ENCODE measurements at places on chromosomes 7 and 10.

- H3K27me3 ChIP-seq, result no peaks in the 10 kb centered on the region
- H3K4me3 ChIP-seq, result no peak overlapping the region
- no peak overlapping the region for H3K27ac ChIP-seq
- peaks cover 83% of the 10 kb centered on the region for H3K36me3 ChIP-seq
Observed at GRCh38 chr7:127995881-127996215, 35.4 kb downstream of the LRRC4 start.

GRCh38 chr10:76553263-76554032 lies 1084.2 kb downstream of the KCNMA1 start:
- no peaks in the 10 kb centered on the region for H3K27me3 ChIP-seq
- H3K27ac ChIP-seq, result no peak overlapping the region
- no peaks in the 10 kb centered on the region for H3K4me1 ChIP-seq
- H3K36me3 ChIP-seq, result no peaks in the 10 kb centered on the region
- H3K4me3 ChIP-seq, result no peak overlapping the region

GRCh38 chr10:113158183-113158582 lies 208.1 kb downstream of the TCF7L2 start:
- no peaks in the 10 kb centered on the region for H3K4me1 ChIP-seq
- H3K36me3 ChIP-seq, result no peaks in the 10 kb centered on the region
- no peak overlapping the region for H3K27ac ChIP-seq
- DNase-seq, result peak; percentile 13
- H3K4me3 ChIP-seq, result no peak overlapping the region

DNA sequence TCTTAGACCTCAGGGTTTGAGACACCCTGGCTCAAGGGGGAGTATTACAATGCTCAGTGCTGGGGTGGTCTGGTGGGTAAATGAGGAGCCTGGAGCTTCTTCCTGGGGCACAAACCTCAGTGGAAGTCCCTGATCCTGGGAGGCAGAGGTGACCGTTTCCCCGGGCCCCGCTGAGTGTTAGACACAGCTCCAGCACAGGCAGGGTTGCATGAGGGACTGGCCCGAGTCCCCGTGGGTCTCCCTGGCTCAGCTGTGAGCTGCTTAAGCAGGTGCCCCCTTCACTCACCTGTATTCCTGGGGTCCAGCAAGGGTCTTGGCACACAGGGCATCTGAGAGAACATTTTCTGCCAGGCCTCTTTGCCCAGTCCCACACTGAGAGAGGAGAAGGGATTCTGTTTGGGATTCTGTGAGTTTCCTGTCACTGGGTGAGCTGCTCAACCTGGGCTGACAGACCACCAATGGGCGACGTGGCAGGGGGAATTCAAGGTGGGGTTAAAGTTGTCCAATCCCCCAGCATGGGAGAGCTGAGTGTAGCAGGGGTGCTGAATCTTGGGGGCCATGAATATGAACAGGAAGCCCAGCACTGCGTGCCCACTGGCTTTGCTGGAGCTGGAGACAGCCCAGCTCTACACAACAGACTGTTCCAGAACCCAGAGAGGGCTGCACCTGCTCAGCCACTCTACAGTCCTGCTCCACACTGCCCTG lies 29.9 kb downstream of the DDIT4 start:
- peaks cover 26% of the 10 kb centered on the region for H3K4me1 ChIP-seq
- no peaks in the 10 kb centered on the region for H3K27me3 ChIP-seq

- no peak overlapping the region for H3K4me3 ChIP-seq
- no peaks in the 10 kb centered on the region for H3K36me3 ChIP-seq
- peaks cover 34% of the 10 kb centered on the region for H3K27me3 ChIP-seq
- H3K4me1 ChIP-seq, result no peaks in the 10 kb centered on the region
Observed at GRCh38 chr7:132750096-132750495, 173.8 kb upstream of the PLXNA4 start.

GRCh38 chr10:96998329-96998888 lies 166.3 kb downstream of the LCOR start:
- H3K27me3 ChIP-seq, result no peaks in the 10 kb centered on the region
- peak; percentile 33 for DNase-seq
- H3K36me3 ChIP-seq, result no peaks in the 10 kb centered on the region
- H3K27ac ChIP-seq, result no peak overlapping the region

DNA sequence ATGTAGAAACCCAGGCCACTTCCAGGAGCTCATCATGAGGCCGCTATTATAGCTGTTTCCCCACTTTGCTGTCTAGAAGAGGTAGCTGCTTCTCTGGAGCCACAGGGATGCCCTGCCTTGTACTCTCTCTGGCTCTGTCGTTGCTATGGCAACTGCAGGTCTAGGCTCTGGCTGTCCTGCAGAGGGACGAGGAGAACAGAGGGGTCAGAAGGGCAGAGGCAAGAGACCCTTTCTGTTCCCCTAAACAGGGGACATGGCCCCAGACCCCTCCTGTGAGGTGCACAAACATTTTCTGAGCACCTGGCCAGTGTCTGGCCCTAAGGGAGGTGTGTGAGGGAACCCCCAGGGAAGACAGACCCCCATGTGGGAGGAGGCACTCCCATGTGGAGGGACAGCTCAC lies 31.4 kb downstream of the ITPRIP start:
- no peak overlapping the region for H3K4me3 ChIP-seq
- no peaks in the 10 kb centered on the region for H3K4me1 ChIP-seq
- no peak for DNase-seq
- no peak overlapping the region for H3K27ac ChIP-seq

DNA sequence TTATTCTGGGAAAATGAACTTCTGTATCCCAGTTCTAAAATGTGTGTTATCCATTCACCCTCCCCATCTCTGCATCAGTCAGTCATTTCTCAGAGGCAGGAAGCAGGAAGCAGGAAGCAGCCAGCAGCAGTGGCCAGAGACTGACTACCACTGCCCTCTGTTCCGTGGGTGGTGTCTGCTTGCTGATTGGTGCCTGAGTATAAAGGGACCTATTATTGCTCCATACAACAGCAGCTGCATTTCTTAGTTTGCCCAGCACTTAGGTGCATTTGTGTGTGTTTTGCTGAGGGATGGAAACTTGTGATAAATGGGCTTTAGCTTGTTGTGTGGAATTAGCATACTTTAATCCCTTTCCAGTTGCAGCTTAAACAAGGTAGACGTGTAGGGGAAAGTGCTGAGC lies 582.2 kb downstream of the SORCS1 start:
- H3K27me3 ChIP-seq, result no peaks in the 10 kb centered on the region
- no peak overlapping the region for H3K4me3 ChIP-seq
- no peaks in the 10 kb centered on the region for H3K4me1 ChIP-seq
- no peak overlapping the region for H3K27ac ChIP-seq
- H3K36me3 ChIP-seq, result no peaks in the 10 kb centered on the region

DNA sequence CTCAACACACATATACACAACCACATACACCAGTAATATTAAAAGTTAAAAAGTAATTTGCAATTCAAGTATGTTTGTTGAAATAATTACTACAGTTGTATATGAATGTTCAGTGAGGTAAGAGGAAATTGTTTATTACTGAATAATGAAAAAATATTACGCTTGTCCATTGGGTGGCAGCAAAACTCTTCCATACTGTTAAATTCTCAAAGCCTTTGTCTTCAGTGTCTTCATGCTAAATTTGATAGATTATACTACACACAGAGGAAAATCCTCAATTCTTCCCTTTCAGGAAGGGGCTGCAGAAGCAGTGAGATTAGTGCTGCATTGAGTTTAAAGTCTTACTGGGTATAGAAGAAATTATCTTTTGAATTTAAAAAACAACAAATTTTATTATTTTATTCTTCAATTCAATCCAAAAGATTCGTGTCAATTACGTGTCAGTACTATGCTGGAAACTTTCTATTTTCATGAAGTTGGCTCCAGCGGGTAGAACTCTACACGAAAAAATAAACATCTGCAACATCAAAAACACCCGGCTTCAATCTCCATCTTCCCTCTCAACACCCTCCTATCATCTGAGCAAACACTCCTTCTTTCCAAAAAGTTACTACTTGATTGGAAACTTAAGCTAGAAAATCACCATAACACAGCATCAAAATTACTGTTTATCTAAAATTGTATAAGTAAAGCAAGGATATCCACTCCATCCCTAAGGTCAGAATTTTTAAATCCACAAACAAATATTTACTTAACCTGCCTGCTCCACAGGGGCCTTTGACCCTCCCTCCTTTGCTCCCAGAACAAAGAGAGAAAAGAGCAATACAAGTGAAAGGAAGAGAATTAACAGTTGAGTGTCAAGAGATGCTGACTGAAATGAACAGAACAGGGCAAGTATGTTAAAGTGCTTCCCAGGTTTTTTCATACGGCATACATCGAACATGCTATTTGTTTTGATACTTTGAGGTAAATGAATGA lies 37.0 kb upstream of the TES start:
- no peaks in the 10 kb centered on the region for H3K4me1 ChIP-seq
- H3K27me3 ChIP-seq, result no peaks in the 10 kb centered on the region
- peak; percentile 43 for DNase-seq
- no peak overlapping the region for H3K4me3 ChIP-seq

GRCh38 chr10:111118758-111119157 lies 41.9 kb downstream of the ADRA2A start:
- H3K36me3 ChIP-seq, result no peaks in the 10 kb centered on the region
- H3K4me1 ChIP-seq, result no peaks in the 10 kb centered on the region
- H3K27me3 ChIP-seq, result no peaks in the 10 kb centered on the region
- no peak overlapping the region for H3K4me3 ChIP-seq
- no peak overlapping the region for H3K27ac ChIP-seq

DNA sequence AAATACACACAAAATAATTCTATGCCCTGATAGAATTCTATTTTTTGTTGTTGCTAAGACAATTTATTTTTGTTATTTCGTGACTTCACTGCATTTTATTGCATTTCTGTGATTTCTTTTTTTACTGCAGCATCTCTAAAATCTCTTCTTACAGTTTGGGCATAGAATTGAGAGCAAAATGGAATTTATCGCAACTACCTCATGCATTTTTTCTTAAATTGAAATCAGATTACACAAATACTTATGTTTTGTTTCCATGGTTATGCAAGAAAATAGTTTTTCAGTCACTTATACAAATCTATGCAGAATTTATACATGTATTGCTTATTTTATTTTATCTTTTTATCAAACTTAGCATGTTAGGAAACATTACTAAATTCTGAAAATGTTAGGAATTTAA lies 781.8 kb upstream of the LRRTM3 start:
- H3K36me3 ChIP-seq, result no peaks in the 10 kb centered on the region
- H3K27ac ChIP-seq, result no peak overlapping the region
- no peaks in the 10 kb centered on the region for H3K27me3 ChIP-seq
- no peaks in the 10 kb centered on the region for H3K4me1 ChIP-seq
- H3K4me3 ChIP-seq, result no peak overlapping the region

- H3K36me3 ChIP-seq, result no peaks in the 10 kb centered on the region
- no peak for DNase-seq
- H3K27ac ChIP-seq, result no peak overlapping the region
- no peaks in the 10 kb centered on the region for H3K27me3 ChIP-seq
- no peak overlapping the region for H3K4me3 ChIP-seq
Observed at GRCh38 chr10:130233426-130233825, 97.2 kb downstream of the GLRX3 start.

DNA sequence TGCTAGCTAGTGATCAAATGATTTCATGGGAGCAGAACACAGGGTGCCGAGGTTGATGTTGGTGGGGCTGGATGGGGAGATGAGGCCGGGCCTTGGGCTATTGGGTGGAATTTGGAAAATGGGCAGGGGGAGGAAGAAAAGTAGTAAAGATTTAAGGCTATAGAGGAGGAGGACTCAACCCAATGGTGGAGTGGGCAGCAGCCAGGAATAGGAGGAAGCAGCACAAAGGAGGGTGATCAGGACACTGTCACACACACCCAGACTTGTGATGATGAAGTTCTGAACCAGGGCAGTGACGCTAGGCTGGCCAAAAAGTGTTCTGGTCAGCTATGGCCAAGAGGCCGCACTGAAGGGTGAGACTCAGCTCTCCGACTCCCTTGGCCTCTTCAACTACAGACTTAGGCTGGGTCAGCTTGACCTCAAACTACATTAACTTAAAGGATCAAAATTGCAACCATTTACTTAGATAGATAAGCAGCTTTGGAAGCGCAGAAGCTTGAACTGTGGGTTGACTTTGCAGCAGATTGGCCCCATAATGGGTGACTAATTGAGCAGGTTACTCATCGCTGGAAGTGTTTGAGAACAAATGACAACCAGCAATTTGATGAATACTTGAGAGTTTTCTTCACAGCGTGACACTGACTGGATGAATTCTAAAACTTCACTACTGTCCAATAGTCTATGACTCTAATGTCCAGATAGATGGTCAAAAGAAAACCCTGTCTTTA lies 29.4 kb upstream of the GPR26 start:
- no peaks in the 10 kb centered on the region for H3K4me1 ChIP-seq
- H3K4me3 ChIP-seq, result no peak overlapping the region
- no peak overlapping the region for H3K27ac ChIP-seq

All from K562 (cell line).